ENCODE measurements at places on chromosomes 4 and X.

- DNase-seq: no peak
Measured at GRCh38 chr4:177308125-177308524, 1.5 kb upstream of the NEIL3 start.

GRCh38 chr4:52840531-52841370 is 21.4 kb upstream of the RASL11B start:
- no peak for DNase-seq

- DNase-seq: no peak
Measured at GRCh38 chr4:142475663-142476062, 370.4 kb downstream of the INPP4B start.

GRCh38 chr4:124631760-124632159 is 80.8 kb downstream of the ANKRD50 start:
- no peak for DNase-seq

- no peak for DNase-seq
Measured at GRCh38 chr4:71367546-71367945, 28.7 kb downstream of the SLC4A4 start.

DNA sequence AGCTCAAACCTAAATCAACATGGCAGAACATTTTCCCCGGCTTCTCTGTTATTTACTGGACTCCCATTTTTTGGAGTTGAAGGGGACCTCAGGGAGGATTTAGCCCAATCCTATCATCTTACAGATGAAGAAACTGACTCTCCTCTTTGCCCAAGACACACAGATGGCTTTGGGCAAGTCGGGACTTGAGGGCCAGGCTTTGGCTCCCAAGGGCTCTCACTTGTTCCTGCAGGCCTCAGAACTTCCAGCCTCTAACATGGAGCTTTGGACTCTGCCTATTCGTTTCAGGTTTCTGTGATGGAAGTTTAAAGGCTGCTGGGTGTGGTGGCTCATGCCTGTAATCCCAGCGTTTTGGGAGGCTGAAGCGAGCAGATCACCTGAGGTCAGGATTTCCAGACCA is 59.5 kb downstream of the RHOH start:
- no peak for DNase-seq

GRCh38 chr4:99587309-99587708 is 12.7 kb downstream of the MTTP start:
- no peak for DNase-seq

GRCh38 chr4:15547392-15547791 is 77.7 kb downstream of the CC2D2A start:
- no peak for DNase-seq

DNA sequence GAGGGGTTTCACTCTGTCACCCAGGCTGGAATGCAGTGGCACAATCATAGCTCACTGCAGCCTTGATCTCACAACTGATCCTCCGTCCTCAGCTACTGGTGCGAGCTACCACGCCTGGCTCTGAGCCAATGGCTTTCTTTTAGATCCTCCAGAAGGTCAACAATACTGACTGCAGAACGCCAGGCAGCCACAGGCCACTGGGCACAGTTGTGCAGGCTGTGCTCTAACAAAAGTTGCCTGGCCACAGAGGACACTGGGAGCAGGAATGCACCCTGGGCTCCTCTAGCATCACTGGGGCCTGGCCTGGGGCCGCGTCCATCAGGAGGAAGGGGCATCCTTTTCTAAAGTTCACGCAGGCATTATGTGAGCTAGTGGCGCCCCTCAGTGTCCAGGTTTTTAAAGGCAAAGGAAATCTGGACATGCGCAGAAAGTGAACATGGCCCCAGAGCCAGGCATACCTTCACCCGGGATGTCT is 14.9 kb upstream of the PORCN start:
- DNase-seq: no peak

DNA sequence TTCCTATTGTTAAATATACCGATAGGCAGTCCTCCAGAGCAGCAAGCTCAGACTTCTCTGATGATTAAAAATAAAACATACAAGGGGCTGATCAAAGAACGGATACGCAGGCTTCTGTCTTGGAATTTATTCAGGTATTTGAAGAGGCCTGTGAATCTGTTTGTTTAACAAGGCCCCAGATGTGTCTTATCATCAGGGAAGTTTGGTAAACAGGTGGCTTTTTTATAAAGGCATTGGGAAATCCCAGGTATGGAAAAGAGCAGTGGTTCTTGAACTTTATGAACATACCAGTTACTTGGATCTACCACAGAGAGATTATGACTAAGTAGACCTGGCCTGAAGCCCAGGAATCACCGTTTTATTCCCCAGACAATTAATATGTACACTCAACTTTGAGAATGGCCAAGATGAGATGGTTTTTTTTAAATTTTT is 47.9 kb downstream of the SOWAHB start:
- DNase-seq: no peak
